ENCODE measurements at places on chromosomes 7 and 10. TPM values are rescaled to one million over a fixed set of nuclear protein-coding genes. Genes with fewer than 3 reads are reported as not detected.

DNA sequence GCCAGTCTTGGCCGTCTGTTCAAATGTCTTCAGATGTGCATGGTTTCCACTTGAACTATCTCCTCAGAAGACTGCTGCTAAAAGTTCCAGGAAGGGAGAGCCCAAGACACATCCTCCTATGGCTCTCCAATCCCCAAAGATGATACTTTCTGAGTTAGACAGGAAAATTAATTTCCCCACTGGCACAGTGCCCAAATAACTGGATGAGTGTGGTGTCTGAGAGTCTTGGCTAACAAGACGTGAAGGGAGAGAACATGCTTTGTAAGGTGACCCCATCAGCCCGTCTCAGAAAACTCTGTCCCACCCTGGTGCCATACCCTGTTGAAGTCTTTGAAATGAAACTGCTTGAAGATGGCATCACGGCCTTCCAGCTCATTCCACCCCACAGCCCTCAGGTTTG, 2.9 kb downstream of the PCBD1 start:
- no peak for DNase-seq

- no peak for DNase-seq
Measured at GRCh38 chr7:77661816-77662215, 34.4 kb upstream of the RSBN1L start.

DNA sequence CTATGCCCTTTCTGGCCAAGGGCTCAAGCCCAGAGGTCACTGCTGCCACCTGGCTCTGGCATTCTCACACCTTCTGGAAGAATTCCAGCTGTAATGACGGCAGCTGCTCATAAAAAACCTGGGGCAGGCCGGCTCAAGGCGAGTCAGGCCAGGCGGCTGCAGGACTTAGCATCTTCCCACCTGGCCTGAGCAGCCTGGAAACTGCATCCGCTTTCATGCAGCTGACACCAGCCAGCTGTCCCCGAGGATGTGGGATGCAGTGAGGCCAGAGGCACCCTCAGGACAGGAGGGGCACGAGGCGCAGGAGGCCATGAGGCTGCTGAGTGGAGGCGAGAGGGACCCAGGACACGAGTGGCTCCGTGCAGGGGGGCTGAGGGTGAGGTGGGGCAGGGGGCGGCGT, 47.5 kb upstream of the ADGRA1 start:
- no peak for DNase-seq

DNA sequence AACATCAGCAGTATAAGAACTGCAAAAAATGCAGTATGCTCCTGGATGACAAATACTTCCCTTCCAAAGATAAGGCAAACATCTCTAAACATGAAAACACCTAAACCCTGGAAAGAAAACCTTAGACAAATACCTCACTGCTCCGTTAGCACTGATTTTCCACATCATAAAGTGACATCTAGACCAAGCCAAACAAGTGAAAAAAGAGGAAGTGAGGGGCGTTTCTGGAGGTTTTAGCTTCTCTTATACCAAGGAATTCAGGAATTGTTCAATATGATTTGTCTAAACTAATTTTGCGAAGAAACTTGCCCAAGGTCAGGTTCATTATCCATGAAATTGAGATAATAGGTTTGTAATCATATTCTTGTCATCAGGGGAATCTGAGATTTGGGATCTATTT, 279.7 kb downstream of the ADRA2A start:
- no peak for DNase-seq

DNA sequence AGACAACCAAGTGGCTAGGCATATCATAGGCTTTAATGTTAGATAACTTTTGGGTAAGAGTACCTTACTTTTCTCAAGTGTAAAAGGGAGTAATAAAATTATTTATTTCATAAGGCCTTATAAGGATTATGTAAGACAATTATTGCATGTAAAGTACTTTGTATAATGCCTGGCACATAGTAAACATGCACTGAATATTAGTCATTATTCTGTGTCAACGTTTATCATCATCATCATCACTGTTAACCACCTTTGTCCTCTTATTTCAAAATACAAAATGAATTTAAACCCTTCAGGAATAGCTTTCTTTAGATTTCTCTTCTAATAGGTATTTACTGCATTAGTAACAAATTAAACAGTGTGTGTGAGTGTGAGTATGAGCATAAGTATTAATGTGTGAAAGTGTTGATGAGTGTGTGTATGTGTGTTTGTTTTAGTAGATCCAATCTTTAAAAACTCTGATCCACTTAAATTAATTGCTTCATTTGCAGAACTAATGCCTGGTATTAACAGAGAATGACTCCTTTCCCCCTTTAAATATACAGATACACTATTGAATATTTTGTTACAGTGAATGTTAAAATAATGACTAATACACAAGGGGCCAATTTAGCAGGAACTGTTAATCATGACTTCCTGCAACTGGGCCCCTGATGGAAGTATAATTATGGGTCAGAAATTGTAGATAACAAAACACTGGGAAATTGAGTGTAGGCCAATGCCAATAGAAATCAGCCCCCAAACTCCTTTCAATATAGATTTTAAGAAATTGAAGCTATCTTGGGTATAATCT, 213.3 kb upstream of the FZD8 start:
- DNase-seq = no peak

- DNase-seq = no peak
Measured at GRCh38 chr10:126658928-126659327, 11.6 kb downstream of the C10orf90 start.

DNA sequence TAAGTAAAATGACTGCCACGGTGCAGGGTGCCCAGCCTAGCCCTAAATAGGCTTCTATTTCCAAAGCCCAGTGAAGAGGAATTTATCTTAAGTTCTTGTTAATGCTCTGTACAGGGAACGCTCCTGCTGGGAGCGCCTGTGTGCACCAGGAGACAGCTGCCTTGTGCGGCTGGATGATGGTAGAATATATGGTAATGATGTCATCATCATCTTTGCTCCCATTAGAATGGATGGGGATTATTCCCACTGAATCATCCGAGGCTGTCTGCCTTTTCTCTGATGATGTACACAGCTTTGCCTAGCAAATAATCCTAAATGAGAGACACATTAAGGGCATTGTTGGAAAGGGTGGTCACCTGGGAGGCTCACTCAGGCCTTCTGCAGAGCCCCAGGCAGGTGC, 928.1 kb downstream of the CCSER2 start:
- no peak for DNase-seq

DNA sequence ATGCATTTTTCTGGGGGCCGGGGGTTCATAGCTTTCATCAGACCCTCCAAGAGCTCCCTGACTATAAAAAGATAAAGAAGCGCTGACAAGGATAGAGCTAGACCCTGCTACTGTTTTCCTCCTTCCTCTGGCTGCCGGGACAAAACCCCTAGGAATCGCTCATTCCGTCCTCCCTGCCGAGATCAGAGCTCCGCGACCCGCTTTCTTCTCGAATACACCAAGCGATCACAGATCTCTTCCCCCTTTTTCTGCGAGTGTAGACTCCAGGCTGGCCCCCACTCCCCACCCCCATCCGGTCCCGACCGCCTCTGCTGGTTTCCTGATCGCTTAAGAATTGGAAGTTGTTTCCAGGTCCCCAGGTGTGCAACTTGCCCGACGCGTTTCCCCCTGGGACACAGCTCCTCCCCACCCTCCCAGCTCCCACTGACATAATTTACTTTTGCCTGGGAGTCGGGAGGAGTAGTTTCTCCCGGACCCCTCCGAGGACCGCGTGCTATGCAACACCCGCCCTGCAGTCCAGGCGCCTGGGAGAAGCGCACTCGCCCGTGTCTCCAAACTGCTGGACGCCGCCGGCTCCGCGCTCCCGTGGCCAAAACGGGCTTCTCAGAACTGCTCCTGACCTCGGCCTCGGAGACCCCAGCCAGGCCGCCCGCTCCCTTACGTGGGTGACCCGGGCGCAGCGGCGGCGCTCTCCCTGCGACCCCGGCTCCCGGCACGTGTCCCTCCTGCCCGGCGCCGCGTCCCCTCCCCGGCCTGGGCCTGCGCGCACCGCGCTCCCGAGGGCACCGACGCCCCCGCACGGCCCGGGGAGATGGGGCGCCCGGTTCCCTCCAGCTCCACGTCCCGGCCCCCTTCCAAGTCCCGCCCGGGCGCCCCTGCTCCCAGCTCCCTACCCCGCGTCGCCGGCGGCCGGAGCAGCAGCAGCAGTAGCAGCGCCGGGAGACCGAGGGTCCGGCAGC, 552 bp downstream of the IL15RA start:
- peak; percentile 83 for DNase-seq

GRCh38 chr7:33628894-33629293, 276.4 kb upstream of the BMPER start:
- no peak for DNase-seq

DNA sequence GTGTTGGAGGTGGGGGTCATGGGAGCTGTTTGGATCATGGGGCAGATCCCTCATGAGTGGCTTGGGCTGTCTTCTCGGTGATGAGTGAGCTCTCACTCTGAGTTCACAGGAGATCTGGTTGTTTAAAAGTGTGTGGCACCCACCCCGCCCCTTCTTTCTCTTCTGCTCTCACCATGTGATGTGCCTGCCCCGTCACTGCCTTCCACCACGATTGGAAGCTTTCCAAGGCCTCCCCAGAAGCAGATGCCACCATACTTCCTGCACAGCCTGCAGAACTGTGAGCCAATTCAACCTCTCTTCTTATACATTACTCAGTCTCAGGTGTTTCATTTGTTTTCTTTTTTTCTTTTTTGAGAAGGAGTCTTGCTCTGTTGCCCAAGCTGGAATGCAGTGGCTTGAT, 170.0 kb downstream of the PTPN20 start:
- DNase-seq = no peak

- no peak for DNase-seq
Measured at GRCh38 chr10:100524206-100524605, 4.5 kb upstream of the SEC31B start.

- DNase-seq = no peak
Measured at GRCh38 chr7:123028339-123028738, 32.8 kb upstream of the TAS2R16 start.

GRCh38 chr10:16910793-16911164, 93.6 kb upstream of the RSU1 start:
- no peak for DNase-seq

- DNase-seq = no peak
Measured at GRCh38 chr10:67112765-67113164, 186.9 kb downstream of the LRRTM3 start.

DNA sequence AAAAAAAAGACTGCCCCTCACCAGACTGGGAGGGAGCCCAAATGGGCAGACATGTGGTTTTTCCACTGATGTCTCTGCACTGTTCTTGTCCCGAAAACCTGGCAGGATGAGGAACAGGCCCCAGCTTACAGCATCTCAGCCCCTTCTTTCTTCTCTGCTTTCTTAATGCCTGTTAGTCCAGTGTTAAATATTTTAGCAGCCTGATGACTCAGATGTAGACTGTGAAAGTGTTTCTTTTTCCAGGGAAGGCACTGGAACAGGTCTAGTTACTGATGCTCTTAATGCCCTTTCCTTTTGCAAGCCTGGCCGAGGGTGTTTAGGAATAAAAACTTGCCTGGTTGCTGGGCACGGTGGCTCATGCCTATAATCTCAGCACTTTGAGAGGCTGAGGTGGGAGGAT, 107.7 kb downstream of the TACC2 start:
- no peak for DNase-seq

DNA sequence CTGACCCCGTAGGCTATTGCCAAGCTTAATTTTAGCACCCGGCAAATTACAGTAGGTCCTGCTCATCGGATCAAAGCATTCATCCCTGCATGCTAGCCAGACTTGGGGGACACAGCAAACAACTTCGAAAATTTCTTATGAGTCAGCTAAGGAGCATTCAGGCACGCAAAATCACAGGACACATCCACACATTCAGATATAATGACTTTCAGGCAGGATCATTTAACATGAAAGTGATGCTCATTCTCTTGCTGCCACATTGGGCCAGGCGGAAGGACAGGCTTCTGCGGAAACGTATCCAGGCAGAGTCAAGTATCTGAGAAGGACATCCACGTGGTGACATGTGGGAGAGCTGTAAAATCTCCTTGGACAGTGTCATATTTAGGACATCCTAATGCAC, 474.0 kb upstream of the NRP1 start:
- DNase-seq = no peak

DNA sequence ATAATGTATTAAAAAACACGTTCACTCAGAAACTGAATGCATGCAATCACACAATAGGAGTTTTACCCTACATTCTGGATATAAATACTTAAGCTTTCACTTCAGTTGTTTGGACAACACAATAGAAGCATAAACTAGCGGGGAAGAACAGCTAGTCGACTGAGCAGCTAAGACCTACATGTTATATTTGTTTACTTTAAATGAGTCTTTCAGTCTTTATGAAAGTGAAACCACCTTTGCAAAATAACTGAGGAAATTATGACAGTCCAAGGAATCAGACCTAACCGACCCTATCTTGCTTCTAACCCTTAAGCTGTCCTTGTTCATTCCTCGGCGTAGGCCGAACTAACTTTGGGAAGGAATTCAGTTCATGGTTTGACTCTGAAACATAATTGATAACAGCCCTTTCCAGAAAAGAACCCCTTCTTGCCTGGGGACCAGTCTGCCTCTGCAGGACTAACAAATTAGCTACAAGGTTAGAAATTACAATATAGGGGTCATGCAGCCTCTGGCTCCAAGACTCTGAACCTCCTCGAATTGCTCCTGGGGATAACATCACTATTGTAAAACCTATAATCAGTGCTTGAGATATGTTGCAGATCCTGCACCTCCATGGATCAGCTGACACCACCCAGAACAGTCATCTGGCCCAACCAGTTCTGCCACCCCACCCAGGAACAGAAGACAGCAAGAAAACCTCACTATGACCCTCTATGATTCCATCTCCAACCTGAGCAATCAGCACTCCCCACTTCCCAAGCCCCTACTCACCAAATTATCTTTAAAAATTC, 185.1 kb upstream of the KLF6 start:
- DNase-seq = no peak

DNA sequence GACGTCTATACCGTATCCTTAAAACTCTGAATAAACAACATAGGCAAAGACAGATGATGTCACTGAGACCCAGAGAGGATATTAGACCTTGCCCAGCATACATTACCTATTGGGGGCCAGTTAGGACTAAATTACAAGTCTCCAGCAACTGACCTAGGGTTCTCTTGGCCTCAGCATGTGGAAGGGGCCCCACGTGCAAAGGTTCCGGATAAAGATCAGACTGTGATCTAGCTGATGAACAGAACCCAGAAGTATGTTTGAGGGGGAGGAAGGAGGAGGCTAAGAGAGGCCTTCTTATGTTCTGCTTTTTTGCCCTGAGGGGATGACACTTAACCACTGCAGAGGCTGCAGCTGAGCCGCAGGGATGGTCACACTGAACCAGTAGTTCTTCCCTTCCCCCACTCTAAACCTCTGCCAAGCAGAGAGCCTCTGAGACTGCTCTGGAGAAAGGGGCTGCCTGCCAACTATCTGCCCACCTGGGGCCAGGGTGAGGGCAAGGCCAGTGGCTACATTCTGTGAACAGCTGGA, 24.0 kb upstream of the KMT2C start:
- DNase-seq = peak; percentile 68

The FRAT1 gene
- 10.4 TPM for total RNA-seq

The RSPH10B gene
- not detected for total RNA-seq

The CPVL gene
- total RNA-seq = 31.9 TPM

The FEZF1 gene
- not detected for total RNA-seq

The C10orf67 gene
- total RNA-seq = 1.6 TPM

The OR2A12 gene
- total RNA-seq = not detected

The GRM3 gene
- total RNA-seq = not detected

The STAG3 gene
- 2.3 TPM for total RNA-seq

The GIMAP1 gene
- total RNA-seq = 13.0 TPM

The IRF5 gene
- total RNA-seq = 29.4 TPM

The UTF1 gene
- total RNA-seq = not detected

The SUN3 gene
- total RNA-seq = not detected

The NXPH1 gene
- not detected for total RNA-seq

The SPDYE9 gene
- not detected for total RNA-seq

The MDFIC gene
- total RNA-seq = 39.0 TPM

The ARMC10 gene
- 33.3 TPM for total RNA-seq

The WDR37 gene
- 19.9 TPM for total RNA-seq

The C7orf57 gene
- not detected for total RNA-seq

All from upper lobe of right lung (tissue), 1 donor.